ENCODE measurements at places on chromosomes 6 and 20.

- no peak for DNase-seq
These were observed 4.6 kb upstream of the PREX1 start for GRCh38 chr20:48832405-48832730.

GRCh38 chr6:163836876-163837690 is 422.6 kb downstream of the QKI start:
- DNase-seq = no peak

DNA sequence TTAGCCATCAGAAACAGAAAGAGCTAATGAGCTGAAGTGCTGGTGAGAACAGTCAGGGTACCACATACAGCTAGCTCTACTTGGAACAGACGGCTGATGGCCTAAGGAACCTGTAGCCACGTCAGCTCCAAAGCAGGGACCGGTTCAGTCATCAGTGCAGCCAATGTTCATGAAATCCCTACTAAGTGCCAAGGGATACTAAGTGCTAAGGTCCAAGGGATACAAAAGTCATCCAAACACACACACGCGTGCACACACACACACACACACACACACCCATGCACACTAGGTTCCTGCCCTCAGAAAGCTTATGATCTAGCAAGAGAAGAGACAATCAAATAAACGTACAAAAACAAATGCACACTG is 53.6 kb downstream of the MAP3K5 start:
- DNase-seq = no peak

GRCh38 chr6:28322661-28323060 is 13.3 kb downstream of the ZSCAN31 start:
- no peak for DNase-seq

GRCh38 chr6:3271756-3272155 is 13.0 kb downstream of the PSMG4 start:
- DNase-seq = no peak

- no peak for DNase-seq
These were observed 29.1 kb upstream of the RGS17 start for GRCh38 chr6:153160221-153160620.

DNA sequence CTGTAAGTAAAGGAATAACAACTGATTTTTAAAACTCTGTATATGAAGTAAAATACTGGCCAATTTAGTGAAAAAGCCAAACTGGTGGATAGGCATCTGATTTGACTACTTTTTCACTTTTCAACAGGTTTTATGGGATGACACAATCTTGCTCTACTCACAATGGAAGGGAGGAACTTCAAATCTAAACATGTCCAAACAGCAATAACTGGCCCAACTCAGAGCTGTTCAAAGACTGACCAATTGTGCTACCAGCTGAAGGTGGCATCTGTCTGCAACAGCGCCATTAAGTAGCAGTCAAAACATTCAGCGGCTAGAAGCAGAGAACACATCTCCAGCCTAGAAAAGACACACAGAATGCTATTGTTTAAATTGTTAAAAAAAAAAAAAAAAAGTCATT is 44.6 kb downstream of the SESN1 start:
- DNase-seq = no peak

DNA sequence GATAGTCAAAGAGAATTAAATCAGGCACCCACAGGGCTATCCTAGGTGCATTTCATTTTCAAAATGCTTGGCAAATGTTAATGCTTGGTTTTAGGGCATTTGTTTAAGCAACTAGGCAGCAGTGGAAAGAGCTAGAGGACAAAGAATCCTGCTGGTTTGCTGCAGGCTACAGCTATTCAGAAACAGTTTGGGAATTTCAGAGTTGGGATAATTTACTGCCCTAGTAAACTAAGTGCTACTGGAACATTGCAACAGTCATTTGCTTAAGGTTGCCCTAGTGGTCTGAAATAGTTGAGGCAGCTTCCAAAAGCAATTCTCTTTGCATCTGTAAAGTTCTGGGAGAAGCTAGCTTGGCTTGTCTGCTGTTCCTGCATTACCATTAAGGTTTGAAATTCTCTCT is 312.7 kb downstream of the LAMA2 start:
- DNase-seq = no peak

DNA sequence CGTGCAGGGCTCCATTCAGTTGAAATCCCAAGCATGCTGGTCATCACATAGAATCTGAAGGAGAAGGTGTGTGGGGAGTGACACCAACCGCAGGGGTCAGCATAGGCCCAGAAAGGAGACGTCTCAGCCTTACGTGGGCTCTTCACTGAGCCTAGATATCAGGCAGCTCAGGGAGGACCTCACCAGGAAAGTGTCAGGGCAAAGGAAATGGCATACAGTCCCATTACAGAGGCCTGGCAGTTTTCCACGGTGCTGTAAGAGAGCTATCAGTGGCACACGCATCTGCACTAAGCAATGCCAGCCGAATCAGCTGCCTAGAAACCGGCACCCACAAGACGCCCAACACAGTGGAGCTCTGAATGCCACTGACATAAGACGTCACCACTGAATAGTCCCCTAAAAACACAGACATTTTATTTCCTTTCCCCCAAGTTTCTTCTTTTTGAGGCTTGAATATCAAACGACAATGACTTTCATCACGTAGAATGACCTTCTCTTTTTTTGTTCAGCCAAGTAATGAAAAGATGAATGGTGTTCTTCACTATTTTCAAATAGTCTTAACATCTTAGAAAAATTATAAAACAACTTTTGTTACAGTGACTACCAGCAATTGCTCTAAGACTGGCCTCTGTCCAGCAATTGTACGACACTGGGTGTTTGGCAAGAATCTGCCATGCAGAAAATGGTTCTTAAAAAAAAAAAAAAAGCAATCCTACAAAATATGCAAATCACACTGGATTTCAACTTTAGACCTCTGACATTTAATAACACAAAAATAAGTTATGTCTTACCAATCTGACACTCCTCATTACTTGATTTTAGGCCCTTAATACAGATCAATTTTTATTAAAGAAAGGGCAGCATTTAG is 88.9 kb upstream of the FOXQ1 start:
- DNase-seq = no peak

DNA sequence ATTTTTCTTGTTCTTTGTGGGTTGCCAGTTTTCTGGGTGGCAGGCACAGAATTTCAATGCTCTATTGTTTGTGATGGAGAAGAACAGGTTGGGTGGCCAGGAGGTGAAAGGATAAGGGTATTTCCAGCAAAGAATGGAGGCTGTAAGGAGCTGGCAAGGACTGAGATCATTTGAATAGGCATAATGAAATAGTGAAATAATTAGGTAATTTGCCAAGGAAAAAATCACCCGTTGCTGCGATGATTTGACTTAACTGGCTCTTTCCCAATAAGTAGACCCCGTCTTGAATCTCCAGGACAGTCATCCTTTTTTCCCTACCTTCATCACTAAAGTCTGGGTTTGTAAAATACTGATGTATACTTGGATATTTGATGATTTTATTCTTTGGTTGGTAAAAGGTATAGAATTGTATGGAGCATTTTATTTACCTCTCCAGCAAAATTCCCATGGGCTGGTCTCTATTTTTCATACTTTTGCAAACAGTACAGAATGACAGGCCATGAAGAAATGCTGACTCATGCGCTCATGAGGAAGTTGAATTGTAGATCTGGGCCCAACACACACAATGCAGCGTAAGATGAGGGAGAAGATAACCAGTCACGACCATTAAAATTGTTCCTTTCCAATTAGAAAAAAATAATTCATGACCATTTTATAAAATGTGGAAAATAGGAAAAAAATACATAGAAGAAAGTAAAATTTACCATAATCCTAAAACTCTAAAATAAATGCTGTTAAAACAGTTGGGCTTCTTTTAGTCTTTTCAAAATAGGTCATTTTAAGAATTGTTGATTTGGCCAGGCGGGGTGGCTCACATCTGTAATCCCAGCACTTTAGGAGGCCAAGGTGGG is 2.4 kb upstream of the GCNT2 start:
- no peak for DNase-seq

- no peak for DNase-seq
These were observed 29.0 kb downstream of the PCK1 start for GRCh38 chr20:57589728-57590484.

- DNase-seq = no peak
These were observed 205.1 kb downstream of the DLL1 start for GRCh38 chr6:170085475-170086401.

GRCh38 chr6:44386929-44387345 is 569 bp upstream of the CDC5L start:
- DNase-seq = no peak

DNA sequence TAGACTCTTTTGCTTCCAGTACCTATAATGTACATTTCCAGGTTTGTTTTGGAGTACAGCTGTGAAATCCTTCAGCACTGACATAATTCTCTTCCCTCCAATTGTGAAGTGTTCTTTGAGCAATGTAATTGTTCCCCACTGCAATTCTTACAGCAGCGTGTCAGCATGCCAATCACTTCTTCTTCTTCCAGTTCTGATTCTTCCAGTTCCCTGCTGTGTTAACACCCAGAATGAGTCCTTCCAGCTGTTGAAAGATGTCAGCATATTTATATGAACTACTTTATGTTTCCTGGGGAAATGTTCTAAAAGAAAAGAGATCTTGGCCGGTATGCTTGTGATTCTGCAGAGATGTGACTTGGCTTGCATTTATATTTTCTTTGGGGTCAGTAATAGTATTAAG is 213.9 kb downstream of the UNC5CL start:
- no peak for DNase-seq

- no peak for DNase-seq
These were observed 4.0 kb upstream of the OXT start for GRCh38 chr20:3067139-3068014.

- DNase-seq = no peak
These were observed 62.0 kb upstream of the PAX1 start for GRCh38 chr20:21643417-21643816.

DNA sequence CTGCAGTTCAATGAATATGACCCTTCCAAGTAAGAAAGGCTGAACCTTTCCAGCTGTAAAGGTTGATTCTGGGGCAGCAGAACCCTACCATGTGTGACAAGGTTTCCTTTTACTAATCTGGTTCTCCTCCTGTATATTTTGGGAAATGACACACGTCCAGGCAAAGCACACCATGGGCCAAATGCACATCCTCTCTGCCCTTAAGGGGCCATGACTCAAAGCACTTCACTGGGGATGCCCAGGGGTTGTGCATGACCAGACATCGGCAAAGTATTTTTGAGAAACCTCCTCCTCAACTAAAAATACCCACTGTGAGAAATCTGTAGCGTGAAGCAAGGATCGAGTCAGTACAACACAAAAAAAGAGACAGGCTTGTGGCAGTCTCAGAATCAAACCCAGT is 174.7 kb downstream of the BACH2 start:
- DNase-seq = no peak

GRCh38 chr6:53761036-53761435 is 33.8 kb upstream of the LRRC1 start:
- no peak for DNase-seq

DNA sequence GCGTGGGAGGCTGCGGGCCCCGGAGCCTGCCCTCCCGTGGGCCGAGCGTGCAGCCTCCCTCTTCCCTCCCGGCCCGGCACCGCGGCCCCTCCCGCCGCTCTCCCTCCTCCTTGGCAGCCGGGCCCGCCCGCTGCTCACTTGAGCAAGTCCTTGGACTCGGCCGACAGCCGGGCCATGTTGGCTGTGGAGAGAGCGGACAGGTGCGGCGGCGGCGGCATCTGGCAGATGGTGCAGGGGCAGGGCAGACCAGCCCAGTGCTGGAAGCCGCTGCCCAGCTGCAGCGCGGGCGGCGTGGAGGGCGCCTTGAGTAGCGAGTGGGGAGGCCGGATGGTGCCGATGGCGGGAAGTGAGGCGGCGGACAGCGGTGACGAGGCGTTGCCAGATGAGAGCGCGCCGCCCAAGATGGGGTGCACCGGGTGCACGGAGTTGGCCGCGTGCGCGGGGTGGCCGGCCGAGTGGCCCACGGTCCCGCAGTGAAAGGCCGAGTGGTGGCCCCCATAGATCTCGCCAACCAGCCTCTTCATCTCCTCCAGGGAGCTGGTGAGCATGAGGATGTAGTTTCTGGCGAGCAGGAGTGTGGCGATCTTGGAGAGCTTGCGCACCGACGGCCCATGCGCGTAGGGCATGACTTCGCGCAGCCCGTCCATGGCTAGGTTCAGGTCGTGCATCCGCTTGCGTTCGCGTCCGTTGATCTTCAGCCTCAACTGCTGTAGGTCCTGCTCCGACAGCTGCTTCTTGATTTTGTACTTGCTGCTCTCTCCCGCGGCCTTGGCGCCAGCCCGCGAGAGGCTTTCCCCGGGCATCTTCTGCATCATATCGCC is 766 bp downstream of the OLIG3 start:
- no peak for DNase-seq

- no peak for DNase-seq
These were observed 48.8 kb upstream of the EPB41L1 start for GRCh38 chr20:36105711-36106226.

GRCh38 chr20:46512943-46513844 is at the start of gene ZNF334:
Gene ZNF334, minus strand, starts transcription at chr20:46513559. Its CDS starts 1,457 bp downstream, at chr20:46512102.
- DNase-seq = no peak

- no peak for DNase-seq
These were observed 3.5 kb downstream of the ZKSCAN8 start for GRCh38 chr6:28145231-28145630.

- DNase-seq = no peak
These were observed 34.4 kb upstream of the ZNF184 start for GRCh38 chr6:27507041-27507956.
